ENCODE measurements at places on chromosomes 2 and 18.

DNA sequence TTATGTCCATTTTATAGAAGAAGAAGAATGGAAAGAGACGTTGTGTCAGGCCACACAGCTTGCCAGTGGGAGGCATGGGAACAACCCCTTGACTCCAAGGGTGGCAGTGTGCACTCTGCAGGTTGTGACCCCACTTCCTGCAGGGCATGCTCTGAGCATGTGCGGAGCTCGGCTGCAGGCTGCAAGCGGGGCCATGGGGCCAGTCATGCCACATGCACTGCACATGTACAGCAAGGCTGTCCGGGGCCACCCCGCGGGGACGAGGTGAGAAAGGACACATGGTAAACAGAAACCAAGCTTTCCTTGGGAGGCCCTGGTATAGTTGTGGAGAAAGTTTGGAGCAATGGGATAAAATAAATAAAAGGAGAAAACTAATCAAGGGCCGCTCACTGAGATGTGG is 47.4 kb upstream of the DNMT3A start:
- no peak for DNase-seq

DNA sequence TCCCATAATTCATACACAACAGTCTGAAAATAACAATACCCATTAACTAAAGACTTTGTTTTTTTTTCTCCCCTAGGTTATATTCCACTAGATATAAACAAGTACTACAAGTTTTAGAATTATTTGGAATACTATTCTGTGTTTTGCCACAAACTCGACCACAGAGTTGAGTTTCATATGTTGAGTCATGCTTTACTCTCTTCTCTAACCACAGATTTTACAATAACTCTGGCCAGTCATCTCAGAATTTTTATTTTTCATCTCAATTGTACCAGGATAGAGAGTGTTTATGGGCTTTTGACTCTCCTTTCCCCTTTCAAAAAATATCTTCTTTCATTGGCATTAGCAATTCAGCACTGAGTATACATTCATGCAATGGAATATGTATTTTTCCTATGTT is 348.7 kb upstream of the GALNT5 start:
- no peak for DNase-seq

- DNase-seq: no peak
Measured at GRCh38 chr18:58103339-58103985, 59.4 kb downstream of the NEDD4L start.

GRCh38 chr2:96374211-96374951 is 38.8 kb downstream of the NCAPH start:
- DNase-seq: no peak

GRCh38 chr2:172554352-172555271 is 1.3 kb upstream of the PDK1 start:
- DNase-seq: no peak

GRCh38 chr2:31893094-31893493 is 117.7 kb downstream of the MEMO1 start:
- DNase-seq: no peak

- DNase-seq: no peak
Measured at GRCh38 chr2:239687441-239687840, 286.6 kb upstream of the HDAC4 start.

Measured in tibial nerve (tissue), 4 donors.